ENCODE measurements at places on chromosomes 7 and 10.

GRCh38 chr10:132249824-132250375 lies 57.9 kb downstream of the STK32C start:
- no peak for DNase-seq

GRCh38 chr7:28685644-28686417 lies 272.3 kb downstream of the TRIL start:
- no peak for DNase-seq

GRCh38 chr10:117239051-117239450 lies 1.9 kb upstream of the SLC18A2 start:
- DNase-seq: no peak

- DNase-seq: peak; percentile 77
Measured at GRCh38 chr7:92691578-92691977, 101.4 kb upstream of the FAM133B start.

DNA sequence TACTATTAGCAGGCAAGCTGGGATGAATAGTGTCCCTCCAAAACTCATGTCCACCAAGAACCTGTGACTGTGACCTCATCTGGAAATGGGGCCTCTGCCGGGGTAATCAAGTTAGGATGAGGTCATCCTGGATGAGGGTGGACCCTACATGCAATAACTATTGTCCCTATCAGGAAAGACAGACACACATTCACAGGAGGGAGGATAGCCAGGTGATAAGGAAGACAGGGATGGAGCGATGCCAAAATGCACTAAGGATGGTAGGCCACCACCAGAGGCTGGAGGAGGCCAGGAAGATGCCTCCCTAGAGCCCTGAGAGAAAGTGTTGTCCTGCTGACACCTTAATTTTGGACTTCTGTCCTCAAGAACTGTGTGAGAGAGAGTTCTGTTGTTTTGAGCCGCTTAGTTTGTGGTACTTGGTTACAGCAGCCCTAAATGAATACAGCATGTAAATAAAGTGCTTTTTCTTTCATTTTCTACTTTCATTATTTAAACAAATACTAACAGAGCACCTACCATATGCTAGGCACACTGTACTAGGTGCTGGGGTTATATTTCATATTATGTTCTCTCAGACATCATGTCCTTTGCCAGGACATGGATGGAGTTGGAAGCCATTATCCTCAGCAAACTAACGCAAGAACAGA lies 111.9 kb downstream of the USP6NL start:
- DNase-seq: no peak

DNA sequence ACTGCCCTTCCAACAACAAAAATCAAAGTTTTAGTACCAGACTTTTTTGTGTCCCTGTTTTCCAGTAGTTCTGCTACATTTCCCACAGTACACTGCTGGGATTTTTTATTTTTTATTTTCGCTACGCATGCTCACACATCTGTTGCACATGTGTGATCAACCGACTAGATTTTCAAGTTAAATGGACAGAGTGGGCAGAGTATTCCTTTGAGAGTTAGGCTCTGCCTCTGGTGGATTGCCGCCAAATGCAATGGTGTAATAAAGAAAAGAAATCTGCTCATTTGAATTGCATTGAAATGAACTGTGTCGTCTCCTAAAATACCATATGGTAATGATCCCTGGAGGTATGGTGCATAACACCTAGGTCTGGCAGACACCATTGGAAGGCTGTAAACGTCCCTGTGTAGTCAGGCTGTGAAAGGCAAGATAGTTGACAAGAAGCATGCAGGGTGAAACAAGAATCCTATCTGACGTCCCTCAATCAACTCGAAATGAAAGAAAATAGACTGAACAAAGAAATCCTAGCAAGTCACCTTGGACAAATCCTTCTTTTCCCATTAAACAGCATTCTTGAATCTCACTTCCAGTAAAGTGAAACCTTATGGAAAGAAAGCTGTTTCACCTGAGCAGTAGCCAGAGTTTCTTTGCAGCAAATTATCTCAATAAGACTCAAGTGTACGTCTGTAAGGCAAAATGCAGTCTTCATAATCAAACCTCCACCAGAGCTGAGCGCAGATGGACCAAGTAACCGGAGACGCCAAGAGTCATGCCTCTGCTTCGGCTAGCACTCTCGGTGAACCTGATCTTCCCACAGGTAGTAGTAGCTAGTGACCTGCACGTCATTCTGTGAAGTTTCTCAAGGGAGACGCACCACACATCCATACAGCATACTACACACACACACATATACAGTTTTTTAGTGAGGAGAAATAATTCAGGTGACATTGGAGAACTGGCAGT lies 357.3 kb downstream of the CRPPA start:
- DNase-seq: no peak

- DNase-seq: no peak
Measured at GRCh38 chr10:73554721-73555120, 36.4 kb downstream of the USP54 start.
